ENCODE measurements at places on chromosomes 1 and 21.

- DNase-seq = no peak
These were observed 56.5 kb upstream of the BMP8A start for GRCh38 chr1:39434797-39435395.

GRCh38 chr1:86394416-86394815 lies 1.7 kb downstream of the ODF2L start:
- no peak for DNase-seq

- no peak for DNase-seq
These were observed 299.1 kb downstream of the PCP4 start for GRCh38 chr21:40166291-40166843.

- no peak for DNase-seq
These were observed 69.6 kb downstream of the NRIP1 start for GRCh38 chr21:14995226-14995625.

DNA sequence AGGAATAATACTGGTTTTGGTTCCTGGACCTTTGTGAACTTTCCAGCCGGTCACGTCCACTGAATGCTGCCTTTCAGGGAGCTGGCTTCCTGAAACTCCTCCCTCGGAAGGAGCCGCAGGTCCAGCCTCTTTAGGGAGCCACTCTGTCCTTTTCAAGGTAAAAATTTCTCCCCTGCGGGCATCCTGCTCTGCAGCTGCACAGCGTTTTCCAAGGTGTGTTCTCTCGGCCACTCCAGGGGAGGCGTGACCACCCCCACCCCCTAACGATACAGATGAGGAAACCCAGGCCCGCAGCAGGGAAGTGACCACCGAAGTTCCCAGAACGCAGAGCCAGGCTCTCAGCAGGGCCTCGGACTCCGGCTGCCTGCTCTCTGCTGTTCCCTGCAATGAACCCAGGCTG lies 21.5 kb downstream of the PADI2 start:
- DNase-seq = no peak

- DNase-seq = no peak
These were observed 290.8 kb downstream of the LRRC7 start for GRCh38 chr1:69858534-69858933.

DNA sequence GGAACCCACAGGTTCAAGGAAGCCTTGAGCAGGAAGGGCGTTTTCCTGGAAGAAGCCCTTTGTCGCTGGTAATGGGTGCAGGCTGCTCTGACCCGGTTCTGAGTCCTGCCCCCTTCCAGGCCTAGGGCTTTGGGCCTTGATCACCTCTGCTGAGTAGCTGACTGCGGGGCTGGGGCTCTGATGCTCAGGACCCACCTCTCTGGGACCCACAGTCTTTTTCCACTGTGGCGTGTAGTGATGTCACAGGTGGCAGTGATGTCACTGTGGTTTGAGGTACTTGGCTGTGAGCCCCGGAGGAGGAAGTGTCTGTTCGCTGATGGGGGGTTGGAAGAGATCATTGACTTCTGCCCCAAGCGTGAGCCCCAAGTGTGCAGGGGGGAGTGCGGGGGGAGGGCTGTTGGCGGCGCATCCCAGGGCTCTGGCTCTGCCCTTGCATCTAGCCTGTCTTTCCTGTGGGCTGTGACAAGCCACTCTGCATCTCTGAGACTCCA lies 6.9 kb downstream of the TNFRSF1B start:
- DNase-seq = no peak

GRCh38 chr1:85623061-85623471 lies 42.5 kb downstream of the CCN1 start:
- no peak for DNase-seq

DNA sequence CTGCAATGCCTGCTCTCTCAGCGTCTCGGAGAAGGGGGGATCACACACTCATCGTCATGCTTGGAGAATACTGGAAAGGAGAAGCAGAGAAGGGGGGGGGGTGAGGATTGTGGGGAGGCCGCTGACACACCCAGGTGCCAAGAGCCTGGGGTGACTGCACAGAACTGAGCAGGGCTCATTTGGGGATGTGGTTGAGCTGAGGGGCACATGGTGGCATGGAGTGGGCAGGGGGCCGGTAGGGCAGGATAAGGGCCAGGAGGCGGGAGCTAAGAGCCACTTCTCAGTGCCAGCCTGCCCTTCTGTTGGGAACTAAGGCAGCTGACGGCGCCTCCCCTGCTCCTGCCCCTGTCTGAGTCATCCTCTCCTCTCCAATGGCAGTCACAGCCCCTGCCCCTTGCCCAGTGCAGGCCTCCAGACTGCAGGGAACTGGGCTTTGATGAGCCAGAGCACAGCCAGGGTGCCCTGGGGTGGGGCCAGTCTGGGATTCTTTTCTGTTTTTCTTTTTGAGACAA lies 27.2 kb downstream of the MRPL37 start:
- DNase-seq = no peak

- no peak for DNase-seq
These were observed 17.0 kb downstream of the CAMK1G start for GRCh38 chr1:209600541-209600940.

- no peak for DNase-seq
These were observed 39.0 kb downstream of the MRPL39 start for GRCh38 chr21:25568246-25568645.

GRCh38 chr1:163068716-163069115 lies 445 bp upstream of the RGS4 start:
- DNase-seq = no peak

DNA sequence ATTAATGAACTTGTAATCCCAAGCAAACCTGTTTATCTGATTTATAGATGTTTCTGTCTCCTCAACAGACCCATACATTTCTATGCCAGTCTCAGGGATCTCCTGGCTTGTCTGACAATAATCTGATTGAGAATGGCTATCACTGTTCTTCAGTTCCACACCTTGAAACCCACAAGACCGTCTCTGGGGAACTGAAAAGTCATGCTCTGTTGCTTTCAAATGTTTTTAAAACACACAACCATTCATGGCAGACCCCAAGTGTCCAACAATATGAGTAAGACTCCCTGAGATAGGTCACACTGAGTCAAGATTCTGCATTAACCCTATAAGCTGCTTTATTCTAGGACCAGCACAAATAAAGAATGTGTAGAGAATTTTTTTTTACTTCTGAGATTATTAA lies 611.2 kb upstream of the PLXNA2 start:
- DNase-seq = no peak

GRCh38 chr21:31457675-31458074 lies 113.6 kb upstream of the TIAM1 start:
- DNase-seq = no peak

GRCh38 chr1:45566722-45567121 lies 16.1 kb downstream of the AKR1A1 start:
- no peak for DNase-seq

- DNase-seq = no peak
These were observed 307.0 kb downstream of the ZP4 start for GRCh38 chr1:237583756-237584155.

DNA sequence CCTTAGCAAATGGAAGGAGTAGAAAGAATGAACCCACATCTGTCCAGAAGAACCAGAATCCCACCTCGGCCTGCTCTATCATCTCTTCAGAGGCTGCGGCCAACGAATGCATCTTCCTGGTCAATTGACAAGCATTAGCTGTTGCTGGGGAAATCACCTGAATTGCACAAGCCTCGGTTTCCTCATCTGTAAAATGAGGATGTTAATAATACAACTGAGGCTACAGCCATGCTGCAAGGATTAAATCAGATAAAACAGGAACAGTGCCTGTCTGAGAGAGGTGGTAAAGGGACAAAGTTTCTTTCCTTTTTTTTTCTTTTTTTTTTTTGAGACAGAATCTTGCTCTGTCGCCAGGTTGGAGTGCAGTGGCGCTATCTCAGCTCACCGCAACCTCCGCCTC lies 99.8 kb downstream of the KIF14 start:
- no peak for DNase-seq

DNA sequence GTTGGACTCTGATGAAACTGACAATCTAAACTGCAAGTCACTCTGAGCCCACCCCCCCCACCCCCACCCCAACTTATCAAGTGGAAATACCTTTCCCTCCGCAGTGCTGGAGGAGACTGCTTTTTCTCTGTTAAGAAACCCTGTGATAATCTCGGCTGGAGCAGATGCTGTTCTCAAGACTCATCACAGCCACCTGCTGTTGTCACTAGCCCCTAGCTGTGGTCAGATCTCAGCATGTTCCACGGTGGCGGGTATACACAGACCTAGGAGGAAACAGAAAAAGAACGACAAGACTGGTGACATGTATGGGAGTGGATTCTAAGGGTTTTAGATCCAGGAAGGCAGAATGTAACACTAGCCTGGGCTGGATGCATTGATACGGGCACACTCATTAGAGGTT lies 2.3 kb downstream of the ACTL8 start:
- no peak for DNase-seq

DNA sequence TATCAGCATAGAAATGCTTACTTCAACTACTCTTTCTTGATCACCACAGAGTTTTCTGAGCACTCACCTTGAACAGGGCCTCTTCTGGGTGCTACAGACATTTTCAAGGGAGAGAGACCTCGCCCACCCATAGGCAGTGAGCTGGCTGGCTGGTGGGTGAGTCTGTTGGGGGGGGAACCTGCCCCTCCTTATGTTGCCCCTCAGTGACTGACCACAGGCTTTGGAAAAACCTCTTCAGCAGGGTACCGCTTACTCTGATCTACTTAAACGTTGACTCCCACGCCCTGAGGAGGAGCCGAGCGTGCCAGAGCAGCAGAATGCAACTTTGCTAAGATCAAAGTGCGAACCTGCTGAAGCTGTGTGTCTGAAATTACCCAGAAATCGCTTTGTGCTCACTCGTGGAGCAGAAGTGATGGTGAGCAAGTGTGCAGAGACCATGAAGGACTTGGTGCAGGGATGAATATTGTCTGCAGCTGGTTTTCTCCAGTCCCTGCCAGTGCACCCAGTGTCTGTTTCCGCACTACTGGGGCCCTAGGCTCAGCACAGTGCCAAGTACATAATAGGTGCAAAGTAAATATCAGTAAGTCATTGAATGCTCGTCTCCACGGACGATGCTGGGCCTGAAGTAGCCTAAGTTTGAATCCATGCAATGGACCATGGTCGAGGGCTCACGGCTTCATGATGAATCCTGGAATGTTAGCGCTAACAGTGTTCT lies 158.7 kb upstream of the IRF2BP2 start:
- DNase-seq = no peak

DNA sequence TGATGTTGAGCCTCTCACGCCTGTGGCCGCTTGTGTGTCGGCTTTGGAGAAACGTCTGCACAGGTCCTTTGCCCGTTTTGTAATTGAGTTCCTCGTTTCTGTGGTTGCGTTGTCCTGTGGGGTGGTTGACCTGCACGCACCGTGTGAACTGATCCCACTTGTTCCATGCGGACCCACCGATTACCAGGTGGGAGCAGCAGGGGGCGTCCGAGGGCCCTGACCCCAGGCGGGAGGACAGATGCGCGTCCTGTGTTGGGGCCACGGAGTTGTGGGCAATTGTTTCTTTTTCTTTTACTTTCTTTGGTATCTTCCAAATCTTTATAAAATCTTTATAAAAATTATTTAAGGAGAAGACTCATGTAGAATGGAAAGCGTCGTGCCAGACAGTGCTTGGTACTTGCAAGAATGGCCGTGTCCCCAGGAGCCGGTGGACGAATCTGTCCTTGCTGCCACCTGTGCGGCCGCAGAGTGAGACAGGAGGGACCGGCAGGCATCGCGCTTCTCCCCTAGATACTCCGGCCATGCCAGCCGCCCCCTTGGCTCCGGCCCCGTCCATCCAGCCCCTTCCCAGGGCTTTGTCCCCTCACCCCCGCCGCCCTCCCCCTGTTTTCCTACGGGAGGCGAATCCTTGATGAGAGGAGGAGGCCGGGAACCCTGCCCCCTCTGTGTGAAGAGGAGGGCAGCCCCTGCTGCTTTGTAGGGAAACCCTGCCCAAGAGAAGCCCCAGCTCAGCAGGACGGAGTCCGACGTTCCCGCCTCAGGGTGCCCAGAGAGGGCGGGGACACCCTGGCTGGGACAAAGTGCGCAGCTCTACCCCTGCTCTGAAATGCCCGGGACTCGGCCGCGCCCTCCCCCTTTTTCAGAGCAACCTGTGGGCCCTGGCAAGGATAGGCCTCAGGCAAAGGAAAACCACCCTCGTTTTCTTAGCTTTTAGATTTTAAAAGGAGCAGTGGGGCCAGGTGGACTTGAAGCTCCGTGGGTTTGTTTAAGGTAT lies 41.7 kb downstream of the PRKCZ start:
- DNase-seq = peak; percentile 25

DNA sequence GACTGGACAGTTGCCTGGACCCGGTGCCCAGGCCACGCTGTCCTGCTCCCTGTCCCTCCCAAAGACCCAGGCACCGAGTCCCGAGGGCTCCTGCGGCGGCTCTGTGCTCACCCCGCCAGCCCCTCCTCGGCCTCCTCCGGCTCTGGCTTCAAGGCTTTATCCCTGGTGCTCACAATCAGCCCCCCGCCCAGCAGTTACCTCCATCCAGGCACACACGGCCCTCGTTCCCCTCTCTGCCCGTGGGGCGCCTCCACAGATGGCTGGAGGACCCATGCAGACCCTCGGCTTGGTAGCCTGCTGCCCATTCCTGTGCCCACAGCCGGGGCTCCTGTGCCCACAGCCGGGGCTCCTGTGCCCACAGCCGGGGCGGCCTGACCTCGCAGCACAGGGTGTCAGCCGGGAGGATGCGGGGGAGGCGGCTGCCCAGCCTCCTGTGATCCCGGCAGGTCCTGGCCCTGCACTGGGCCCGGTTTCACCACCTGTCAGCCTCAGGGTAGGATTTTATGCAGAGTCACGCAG lies 52.3 kb upstream of the COL18A1 start:
- no peak for DNase-seq

DNA sequence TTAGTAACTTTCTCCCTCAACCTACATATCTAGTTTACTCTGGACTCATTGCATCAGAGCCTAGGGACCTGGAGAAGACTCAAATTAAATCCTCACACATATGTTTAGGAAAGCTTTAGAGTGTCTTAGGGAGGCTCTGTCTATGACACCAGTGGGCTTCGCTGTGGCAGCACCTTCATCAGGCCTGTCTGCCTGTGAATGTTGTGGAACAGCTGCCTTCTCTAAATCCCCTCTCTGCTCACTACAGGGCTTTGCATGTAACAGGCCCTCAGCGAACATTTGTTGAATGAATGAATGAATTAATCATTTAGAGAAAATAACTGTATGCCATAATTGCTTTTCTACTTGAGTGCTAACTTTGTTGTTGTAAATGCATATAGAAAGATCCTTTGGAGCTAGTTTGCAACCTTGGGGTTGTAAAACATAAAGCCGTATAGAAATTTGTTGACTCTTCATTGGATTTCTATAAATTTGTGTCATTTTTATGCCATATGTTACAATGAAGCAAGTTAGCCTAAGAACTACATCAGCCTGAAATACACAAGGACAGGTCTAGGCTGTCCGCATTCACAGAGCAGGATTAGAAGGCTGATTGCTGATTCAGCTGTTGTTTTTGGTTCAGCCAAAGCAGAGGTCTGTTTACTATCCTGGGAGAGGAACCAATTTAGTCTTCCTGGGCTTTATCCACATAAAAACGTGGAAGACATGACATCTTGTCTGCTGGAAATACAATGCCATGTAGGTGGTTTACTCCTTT lies 238.0 kb downstream of the ASTN1 start:
- DNase-seq = no peak

DNA sequence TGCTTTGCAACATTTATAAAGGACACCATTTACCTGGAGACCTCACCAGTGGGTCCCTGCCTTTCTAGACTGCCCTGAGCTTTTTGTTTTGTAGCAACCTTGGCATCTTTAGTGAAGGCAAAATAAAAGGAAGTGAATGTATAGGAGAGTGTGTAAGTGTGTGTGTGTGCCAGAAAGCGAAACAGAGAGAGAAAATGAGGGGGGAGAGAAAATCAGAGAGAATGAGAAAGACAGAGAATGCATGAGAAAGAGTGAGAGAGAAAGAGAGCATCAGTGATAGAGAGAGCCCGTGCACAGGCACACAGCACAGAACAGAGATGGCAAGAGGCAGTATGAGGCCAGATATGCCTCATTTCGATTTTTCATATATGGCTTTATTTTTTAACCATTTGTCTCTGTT lies 57.5 kb downstream of the HSD3B1 start:
- DNase-seq = no peak

GRCh38 chr21:26140164-26140579 lies 30.4 kb downstream of the APP start:
- DNase-seq = no peak
